GM23248 (cell line): ENCODE measurements at places on chromosomes 1 and 21.

- DNase-seq: peak; percentile 37
Observed at GRCh38 chr1:222081859-222082258, 340.0 kb upstream of the DUSP10 start.

DNA sequence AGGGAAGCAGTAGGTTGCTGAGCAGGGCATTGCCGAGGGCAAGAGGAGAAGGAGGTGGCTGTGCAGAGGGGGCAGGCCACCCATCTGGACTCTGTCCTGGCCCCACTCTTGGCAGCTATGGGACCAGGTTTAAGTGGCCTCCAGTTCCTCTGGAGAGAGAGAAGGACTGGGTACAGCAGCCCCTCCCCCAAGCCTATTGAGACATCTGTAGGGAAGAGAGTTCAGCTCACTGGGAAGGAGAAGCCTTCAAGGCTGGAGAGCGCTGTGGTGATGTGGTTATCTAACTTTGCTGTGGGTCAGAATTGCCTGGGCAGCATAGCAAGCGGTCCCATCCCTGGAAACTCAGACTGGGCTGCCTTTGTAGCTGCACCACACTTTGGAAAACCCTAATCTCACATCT is 93.9 kb downstream of the KCNJ15 start:
- DNase-seq: no peak

GRCh38 chr1:3084726-3085125 is 15.7 kb downstream of the PRDM16 start:
- no peak for DNase-seq

DNA sequence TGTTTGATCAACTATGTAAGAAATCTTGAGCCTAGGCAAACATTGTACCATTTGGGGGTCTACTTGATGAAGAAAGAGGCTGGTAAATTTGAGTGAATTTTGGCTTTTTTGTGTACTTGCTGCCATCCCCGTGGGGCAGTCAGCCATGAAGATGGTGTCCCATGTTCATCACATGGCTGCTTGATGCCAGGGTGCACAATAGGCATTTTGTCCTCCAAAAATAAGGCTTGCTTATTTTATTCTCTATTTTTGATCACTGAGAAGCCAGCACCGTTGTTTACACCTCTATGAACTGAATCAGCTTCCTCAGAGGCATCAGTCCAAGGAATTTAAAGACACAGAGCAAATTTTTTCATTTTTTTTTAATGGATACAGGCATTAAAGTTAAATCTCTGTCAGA is 1195.7 kb downstream of the AMY1C start:
- no peak for DNase-seq

DNA sequence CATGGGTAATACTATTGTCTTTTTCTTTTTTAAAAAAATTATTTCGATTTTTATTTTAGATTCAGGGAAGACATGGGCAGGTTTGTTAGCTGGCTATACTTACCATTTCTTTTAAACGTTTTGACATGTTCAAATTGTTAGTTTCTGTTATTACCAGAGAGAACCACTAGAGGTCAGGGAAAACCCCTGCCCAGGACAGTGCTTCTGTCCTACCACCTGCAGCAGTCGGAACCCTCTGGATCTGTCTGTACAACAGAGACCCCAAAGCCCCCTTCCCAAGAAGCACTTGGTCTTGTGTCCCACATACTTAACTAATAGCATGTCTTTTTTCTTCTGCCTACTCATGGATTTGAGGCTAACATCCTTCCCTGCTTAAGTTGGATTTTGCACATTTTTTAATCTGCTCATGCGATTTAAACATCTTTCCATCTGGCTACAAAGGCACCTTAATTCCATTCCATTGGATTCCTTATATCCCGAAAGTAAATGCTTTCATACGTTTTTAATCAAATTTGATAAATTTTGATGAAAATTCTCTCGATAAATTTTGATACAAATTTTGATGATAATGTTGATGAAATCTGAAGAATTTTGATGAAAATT is 10.0 kb upstream of the C1orf115 start:
- peak; percentile 53 for DNase-seq

- no peak for DNase-seq
Observed at GRCh38 chr1:200316148-200316803, 93.6 kb downstream of the ZNF281 start.

GRCh38 chr1:52767596-52768280 is 41.5 kb downstream of the ZYG11B start:
- no peak for DNase-seq

DNA sequence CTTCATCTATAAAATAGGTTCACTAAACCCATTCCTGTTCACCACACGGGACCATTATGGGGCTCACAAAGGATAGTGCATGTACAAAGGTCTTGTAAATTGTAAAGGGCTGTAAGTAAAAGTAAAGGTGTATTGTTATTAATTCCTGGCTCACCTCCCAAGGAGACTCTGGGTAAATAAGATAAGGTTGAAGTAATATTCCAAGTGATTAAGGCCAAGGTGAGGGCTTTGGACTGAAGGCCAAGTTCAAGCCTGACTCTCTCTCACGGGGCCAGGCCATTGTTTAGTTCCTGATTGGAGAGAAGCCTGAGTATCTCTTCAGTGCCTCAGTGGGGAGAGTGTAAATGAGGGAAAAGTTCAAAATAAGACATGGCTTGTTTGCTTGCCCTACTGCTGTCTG is 19.5 kb upstream of the ZFYVE9 start:
- no peak for DNase-seq
